ENCODE measurements at places on chromosomes 13 and 19.

DNA sequence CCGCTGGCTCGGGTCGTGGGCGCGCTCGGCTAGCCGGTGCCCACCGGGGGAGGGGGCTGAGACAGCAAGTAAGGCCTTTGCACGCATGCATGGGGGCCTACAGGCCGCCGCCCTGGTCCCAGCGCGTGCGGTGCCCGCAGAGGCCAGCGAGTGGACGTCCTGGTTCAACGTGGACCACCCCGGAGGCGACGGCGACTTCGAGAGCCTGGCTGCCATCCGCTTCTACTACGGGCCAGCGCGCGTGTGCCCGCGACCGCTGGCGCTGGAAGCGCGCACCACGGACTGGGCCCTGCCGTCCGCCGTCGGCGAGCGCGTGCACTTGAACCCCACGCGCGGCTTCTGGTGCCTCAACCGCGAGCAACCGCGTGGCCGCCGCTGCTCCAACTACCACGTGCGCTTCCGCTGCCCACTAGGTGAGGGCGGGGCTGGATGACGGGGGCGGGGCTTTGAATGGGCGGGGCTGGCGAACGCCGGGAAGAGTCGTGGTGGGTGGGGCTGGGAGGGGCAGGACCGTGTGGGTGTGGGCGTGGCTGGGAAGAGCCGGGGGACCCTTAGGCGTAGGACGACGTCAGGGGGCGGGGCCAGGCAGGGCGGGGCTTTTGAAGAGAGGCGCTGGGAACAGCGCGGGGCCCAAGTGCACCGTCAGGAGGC is 2.1 kb downstream of the CILP2 start:
- DNase-seq: peak; percentile 33

- DNase-seq: no peak
Observed at GRCh38 chr13:102333320-102334198, 68.3 kb downstream of the FGF14 start.

DNA sequence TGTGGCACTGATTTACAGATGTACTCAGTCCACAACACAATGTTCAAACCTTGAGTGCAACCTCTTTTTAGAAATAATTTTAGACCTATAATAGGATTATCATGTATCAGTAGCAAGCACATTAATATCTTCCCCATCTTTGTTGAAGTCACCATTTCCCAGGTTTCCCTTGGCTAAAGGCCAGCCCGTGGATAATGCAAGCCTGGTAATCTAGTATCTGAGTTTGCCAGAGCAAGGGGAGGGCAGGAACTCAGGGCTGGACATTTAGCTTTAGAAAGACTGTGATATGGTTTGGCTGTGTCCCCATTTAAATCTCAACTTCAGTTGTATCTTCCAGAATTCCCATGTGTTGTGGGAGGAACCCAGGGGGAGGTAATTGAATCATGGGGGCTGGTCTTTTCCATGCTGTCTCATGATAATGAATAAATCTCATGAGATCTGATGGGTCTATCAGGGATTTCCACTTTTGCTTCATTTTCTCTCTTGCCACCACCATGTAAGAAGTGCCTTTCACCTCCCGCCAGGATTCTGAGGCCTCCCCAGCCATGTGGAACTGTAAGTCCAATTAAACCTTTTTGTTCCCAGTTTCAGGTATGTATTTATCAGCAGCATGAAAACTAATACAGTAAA is 37.7 kb downstream of the SLC6A16 start:
- DNase-seq: no peak

DNA sequence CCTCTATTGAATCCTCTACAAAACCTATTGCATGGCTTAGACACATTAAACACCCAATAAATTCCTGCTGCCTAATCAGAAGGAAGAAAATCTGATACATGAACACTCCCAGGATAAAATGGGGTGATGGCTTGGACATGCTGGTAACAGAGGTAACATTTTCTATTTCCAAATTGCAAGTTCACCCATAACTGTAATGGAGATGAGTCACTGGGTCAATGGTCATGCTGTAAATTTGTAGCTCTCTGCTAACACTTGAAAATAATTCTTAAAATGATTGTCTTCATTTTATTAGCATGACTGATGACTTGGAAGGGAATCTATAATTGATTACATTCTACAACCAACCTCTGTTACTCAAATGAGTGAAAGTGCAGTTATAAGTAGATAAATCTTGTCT is 434.1 kb downstream of the FGF14 start:
- DNase-seq: no peak

DNA sequence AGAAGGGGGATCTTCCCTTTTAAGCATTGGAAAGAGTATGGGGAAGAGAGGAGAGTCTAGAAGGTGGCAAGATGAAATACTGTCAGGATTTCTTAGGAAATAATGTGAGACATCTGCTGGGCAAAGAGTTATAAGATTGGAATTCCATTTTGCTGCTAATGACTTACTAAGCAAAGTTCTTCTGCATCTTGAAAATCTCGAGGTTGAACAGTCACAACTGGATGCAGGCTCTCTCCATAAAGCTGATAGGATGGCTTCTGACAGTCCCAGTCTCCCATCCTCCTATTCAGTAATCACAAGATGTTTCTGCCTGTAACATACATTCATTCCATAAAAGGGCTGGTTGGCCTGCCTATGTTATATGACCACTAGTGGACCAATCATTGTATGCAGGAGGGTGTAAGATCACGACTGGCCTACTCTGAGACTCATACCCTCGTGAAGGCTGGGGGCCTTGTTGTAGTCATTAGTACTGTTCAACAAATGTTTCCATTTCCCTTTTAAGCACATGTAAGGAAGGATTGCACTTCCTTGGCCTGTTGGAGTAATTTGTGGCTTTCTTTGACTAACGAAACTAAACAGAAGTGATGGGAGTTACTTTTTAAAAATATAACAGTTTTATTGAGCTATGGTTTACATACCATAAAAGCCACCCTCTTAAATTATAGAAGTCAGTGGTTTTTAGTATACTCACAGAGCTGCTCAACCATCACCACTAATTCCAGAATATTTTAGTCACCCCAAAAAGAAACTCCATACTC is 45.0 kb upstream of the TDRD3 start:
- no peak for DNase-seq

DNA sequence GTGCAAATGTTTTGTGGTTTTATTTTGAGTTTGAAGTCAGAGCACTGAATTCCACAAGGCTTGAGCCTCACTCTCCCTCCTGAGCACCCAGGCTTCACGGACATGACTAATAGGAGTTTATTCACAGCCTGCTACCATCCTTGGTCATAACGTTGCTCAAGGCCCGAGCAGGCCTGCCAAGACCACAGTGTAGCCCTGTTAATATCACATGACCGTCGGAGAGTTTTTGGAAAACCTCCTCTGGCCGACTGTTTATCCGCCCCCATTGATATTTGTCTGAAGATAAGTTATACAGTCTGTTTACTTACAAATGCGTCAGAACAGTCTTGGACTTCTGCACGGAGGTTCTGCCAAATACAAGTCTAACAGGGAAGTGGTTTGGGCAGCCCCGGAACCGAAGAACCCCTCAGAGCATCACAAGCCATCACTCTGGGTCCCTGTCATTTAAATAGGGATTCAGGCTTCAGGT is 89.9 kb downstream of the COL4A2 start:
- peak; percentile 94 for DNase-seq
